Placental pericyte (primary cell): ENCODE measurements at places on chromosomes 1 and 21. TPM values are rescaled to one million over a fixed set of nuclear protein-coding genes. Genes with fewer than 3 reads are reported as not detected.

The FCRL6 gene
- not detected in 2 replicates for total RNA-seq

The OLFML2B gene
- total RNA-seq, result 0.22 and 10.7 TPM in 2 replicates

The C1QA gene
- 0.57 TPM in 1 of 2 replicates, not detected in the other for total RNA-seq

The RCSD1 gene
- under 0.01 and 0.57 TPM in 2 replicates for total RNA-seq

The C1QTNF12 gene
- 0.44 and 1.3 TPM in 2 replicates for total RNA-seq

The MAP3K21 gene
- 1.1 and 1.5 TPM in 2 replicates for total RNA-seq

The BCL2L15 gene
- under 0.01 and 0.14 TPM in 2 replicates for total RNA-seq

The SPATA46 gene
- not detected in 2 replicates for total RNA-seq

The PROX1 gene
- total RNA-seq, result under 0.01 and 0.14 TPM in 2 replicates

The GPR25 gene
- total RNA-seq, result not detected in 2 replicates

The CHI3L2 gene
- not detected in 2 replicates for total RNA-seq

The ILDR2 gene
- total RNA-seq, result under 0.01 and 0.14 TPM in 2 replicates

The SPRR2E gene
- total RNA-seq, result not detected in 2 replicates

The CLCA4 gene
- not detected in 2 replicates for total RNA-seq

The IL23R gene
- total RNA-seq, result not detected in 2 replicates

The S100A14 gene
- not detected in 2 replicates for total RNA-seq

The ZBTB48 gene
- 11.5 and 14.4 TPM in 2 replicates for total RNA-seq
